Prostate gland (tissue), 2 donors: ENCODE measurements at places on chromosomes 6 and 20. TPM values are rescaled to one million over a fixed set of nuclear protein-coding genes. Genes with fewer than 3 reads are reported as not detected.

Gene RAB22A
- total RNA-seq: 20.4 TPM

Gene ULBP1
- 2.8 TPM for total RNA-seq

Gene GGT7
- 22.0 TPM for total RNA-seq

- DNase-seq: no peak
These were observed 10.5 kb downstream of the IBTK start for GRCh38 chr6:82237013-82237412.

DNA sequence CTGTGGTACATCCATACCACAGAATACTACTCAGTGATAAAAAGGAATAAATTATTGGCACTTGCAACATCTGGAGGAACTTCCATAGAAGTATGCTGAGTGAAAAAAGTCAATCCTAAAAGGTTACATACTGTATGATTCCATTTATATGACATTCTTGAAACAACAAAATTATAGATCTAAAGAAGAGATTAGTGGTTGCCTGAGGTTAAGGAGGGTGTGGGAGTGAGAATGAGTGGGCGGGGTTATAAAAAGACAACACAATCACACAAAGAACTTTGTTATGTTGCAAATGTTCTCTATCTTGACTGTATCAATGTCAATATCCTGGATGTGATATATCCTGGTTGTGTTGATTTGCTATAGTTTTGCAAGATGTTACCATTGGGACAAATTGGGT, 21.2 kb downstream of the SNRPB start:
- no peak for DNase-seq

DNA sequence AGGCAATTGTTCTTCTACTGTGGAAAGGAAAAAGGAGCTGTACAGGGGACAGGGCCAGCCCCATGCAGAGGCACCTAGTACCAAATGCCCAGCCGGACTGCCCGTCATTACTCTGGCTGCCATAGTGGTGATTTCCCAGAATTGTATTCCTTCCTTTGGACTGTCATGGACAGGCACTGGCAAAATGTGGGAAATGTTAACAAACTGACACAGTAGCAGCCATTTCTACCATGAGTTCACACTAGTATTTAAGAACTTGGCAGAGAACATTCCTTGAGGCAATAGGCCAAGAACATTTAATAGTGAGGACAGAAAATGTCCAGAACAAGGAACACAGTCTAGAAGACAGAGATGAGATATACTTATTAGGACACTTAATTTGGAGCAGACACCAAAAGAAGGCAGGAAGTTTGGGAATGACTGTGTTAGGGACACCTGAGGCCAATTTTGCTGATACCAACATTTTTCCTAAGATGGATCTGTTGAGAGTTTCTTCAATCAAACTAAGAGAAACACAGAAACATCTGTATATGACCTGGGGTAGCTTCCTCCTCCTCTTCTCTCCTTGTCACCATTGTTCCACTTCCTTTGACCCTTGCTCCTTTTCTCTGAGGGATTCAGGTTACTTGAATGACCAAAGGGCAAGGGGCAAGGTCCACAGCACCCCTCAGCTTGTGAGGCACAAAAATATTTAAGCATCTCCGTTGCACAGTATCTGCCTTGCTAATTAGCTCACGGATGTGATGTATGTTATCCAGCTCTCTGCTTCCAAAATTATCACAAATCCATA, 14.9 kb downstream of the ADTRP start:
- DNase-seq: no peak

DNA sequence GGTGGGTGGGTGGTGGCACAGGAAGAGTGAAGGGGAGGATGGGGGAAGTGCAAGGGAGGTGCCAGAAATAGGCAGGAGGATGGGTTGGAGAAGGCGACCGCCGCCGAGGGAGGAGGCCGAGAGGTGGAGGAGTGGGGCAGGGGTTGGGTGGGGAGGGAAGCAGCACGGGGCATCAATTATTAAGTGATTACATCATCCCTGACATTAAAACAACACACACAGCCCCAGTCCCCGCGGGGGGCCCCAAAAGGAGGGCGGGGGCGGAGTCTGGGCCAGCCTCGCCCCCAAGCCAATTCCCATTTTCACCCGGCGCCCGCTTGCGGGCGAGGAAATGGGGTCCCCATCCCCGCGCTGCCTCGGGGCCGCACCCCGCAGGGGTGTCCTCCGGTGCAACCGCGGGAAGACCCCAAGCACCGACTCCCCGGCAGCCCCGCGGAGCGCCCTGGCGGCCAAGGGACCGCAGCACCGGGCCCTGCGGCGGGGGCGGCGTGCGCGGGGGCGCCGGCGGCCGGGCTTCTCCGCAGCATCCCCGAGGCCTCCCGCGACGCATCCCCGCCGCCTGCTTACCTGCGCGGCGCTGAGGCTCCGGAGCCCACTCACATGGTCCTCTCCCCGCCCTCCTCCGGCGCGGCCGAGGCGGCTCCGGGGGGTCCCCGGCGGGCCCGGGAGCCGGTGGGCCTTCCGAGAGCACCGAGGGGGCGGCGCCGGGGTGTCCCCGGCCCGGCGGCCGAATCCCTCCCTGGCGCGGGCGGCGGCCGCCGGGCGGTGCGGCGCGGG, 663 bp downstream of the FYN start:
- DNase-seq: no peak
